SIG-M5 (cell line): ENCODE measurements at places on chromosomes 7 and 10.

DNA sequence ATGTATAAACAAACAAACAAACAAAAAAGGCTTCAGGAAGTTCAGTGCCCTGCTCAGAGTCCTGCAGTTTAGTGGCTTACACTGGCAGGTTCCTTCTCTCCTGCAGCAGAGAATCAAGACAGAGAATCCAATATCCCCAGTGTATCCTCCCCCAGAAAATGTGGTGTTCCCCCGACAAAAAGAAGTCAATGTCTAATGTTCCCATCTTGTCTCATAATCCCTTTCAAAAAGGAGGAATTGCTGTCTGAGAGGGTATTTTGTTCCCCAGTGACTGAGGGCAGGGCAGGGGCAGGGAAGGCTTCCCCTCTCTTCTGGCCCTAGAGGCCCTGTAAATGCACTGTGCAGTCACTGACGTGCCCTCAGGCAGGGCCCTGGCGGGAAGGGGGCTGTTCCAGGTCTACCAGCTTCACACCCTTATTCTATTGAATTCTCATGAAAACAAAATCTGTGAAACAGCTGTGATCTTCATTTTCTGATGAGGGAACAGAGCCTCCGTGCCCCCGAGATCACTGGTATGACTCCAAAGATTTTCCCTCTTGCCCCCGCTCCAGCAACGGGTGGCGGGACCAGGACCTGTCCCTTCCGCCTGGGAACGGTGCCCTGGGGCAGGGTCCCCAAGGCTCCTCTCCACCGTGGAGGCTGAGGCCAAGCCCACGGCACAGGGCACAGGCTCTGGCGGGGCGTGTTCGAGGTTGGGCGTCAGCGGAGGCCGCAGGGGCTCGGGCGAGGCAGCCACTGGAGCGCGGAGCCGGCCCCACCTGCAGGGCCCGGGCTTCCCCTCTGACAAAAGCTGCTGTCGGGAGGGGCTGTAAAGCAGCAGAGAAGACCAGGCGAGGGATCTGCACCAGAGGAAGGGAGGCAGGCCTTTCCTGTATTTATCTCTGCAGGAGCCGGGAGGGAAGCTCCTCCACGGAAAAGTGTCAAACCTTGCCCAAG lies 13.4 kb upstream of the WDFY4 start:
- DNase-seq: no peak

DNA sequence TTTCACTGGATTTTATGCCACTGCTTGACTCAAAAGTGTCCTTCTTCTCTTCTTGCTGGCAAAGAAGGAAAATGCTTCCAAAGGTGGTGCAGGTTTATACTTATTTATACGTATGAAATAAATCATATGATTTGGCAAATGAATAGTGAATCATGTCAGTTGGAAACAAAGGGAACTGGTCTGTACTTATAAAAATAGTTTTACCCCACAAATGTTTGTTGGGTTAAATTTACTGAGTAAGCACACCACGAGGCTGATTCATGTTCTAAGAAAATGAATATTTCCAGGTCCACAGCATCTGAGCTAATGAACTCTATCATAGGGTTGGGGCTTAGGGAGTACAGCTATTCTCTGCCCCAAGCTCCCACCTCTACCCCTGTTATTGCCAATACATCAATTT lies 232.2 kb downstream of the TRIL start:
- no peak for DNase-seq

DNA sequence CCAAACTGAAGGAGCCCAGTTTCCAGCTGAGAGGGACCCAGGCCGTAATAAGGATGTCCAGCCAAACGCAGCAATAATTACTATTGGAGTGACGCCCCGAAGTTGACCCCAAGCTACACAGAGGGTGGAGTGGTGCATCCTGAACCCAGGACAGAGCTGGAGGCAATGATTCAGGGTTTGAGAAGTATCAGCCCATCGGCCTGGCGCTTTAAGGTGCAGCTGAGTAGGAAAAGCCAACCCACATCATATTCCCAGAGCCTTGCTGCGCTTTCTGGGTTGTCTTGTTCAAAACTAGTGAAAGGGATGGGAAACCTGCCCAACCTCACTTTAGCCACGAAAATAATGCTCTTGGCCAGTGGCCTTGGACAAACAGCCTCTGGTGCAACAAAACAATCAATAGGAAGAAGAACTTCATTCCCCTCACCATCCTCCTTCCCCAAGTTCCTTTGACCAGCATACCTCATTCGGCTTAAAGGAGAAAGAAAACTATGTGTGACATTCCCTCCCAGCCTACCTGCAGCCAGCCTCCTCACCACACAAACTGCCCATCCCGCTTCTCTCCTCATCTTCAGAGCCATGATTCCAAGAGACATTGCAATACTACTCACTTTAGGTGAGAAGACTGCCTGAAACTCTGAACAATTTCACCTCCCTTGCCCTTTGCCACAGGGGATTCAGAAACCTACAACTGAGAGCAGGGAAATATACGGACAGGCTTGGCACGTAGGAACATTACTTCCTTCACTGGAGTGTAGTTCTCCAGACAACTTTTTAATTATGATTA lies 217.2 kb upstream of the MKLN1 start:
- no peak for DNase-seq

- no peak for DNase-seq
These were observed 16.4 kb downstream of the NACAD start for GRCh38 chr7:45072131-45073030.

DNA sequence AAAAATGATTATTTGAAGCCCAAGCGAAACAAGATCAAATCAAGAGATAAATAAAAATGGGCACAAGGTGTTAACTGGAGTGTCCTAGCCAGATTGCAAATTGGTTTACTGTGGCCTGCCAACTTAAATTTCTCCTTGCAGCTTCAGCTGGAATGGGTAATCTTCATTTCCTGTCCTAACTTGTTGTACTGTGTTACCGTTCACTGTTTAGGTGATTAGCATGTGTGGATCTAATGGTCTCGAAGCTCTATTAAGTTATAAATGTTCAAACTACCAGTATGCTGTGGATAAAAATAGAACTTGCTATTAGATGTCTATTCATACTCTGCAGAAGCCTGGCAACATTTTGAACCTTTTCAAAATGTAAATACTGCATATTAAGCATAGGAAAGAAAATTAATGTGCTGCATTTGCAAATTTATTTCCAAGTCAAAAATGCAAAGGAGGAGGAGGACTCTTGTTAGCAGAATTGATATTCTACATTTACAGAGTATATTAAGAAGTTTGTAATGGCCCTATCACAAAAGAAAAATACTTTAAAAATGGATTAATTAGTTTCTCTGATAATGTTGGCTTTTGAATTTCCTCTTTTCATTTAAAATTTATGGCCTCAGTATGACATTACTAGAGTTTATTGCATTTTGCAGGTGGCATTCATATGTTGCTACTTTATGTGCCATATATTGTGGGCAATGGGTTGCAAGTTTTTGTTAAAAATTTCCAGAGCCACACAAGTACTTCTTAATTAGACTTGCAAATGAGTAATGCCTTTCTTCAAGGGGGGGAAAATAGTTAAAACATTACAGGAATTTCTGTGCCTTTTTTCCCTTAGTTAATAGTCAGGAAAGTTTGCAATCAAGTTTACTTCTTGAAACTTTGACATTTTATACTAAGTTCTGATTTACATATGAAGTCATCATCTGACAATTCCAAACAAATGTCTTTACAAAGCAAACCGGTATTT lies 92.1 kb downstream of the CABCOCO1 start:
- no peak for DNase-seq

GRCh38 chr10:42974693-42975002 lies 102.2 kb upstream of the RET start:
- no peak for DNase-seq

DNA sequence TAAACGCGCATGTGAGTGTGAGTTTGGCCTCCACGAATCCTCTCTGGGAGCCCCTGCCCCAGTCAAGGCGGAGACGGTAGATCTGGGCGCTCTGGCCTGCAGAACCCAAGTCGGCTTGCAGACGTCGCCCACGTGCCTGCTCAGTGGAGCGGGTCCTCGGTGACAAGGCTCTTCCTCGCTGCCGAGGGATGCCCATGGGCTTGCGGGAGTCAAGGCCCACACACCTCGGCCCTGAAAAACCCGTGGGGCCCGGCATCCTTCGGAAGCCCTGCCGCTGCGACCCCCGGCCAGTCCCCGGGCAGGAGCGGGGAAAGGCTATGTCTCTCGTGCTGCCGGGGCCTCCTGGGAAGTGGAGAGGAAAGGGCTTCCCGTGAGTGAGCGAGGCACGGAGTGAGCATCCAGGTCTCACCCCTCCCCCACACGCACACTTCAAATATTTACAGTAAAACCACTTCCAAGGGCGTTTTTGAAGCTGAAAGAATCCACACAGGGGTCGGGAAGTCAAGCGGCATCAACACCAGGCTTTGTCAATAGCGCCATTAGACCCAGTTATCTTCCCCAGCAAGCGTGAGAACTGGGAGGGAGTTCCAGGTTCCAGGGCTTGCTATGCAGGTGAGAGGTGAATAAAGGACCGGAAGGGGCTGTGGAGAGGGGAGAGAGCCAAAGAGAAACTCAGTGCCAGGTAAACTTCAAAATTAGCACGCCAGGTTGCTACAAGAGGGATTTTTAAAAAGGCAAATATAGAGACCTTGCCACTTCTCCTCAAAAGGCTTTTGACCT lies 1.1 kb upstream of the MNX1 start:
- DNase-seq: no peak
